NCI-H2029 (cell line): ENCODE measurements at places on chromosomes 2 and 18.

DNA sequence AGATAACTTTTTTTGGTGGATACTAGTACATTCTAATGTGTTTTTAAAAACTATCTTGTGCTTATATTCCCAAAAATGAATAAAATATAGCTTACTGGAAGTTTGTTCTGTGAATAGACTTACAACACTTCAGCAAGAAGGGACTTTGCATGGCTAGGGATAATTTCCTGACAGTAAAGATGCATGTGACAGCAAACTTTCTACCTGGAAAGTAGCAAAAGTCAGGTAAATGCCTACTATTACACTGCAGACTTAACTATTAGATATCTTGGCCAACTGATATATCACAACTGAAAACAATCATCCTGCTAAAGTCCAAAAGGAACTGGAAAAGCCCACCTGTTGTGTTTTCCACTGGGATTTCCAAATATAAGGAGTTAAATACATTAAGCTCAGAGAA is 1753.5 kb upstream of the CELF4 start:
- no peak for DNase-seq

- no peak for DNase-seq
Observed at GRCh38 chr18:55997151-55997561, 409.2 kb upstream of the TCF4 start.

GRCh38 chr18:410047-410455 is 90.5 kb downstream of the COLEC12 start:
- no peak for DNase-seq

DNA sequence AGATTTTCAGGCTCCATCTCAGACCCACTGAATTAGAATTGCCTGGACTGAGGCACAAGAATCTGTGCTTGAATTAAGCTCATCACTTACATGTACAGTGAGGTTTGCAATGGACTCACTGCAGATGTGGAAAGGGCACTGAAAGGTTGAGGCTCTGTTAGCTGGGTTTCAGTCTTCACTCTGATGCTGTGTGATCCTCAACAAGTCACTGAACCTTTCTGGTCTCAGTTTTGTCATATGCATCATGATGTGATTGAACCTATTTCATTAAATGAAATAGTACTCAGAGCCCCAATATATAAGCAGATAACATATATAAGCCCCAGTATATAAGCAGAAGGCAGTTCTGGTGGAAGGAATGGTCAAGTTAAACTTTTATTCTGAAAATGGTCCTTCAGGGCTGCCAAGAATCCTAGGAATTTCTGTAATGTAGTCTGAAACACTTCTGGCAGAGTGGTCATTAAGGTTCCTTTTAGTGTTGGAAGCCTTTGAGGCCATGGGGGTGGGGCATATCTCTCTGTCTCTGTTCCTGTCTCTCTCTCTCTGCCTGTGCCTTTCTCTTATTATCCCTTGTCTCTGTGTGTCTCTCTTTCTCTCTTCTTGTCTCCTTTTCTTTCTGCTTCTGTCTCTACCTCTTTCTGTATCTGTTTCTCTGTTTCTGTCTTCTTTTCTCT is 110.4 kb downstream of the ADCYAP1 start:
- no peak for DNase-seq

DNA sequence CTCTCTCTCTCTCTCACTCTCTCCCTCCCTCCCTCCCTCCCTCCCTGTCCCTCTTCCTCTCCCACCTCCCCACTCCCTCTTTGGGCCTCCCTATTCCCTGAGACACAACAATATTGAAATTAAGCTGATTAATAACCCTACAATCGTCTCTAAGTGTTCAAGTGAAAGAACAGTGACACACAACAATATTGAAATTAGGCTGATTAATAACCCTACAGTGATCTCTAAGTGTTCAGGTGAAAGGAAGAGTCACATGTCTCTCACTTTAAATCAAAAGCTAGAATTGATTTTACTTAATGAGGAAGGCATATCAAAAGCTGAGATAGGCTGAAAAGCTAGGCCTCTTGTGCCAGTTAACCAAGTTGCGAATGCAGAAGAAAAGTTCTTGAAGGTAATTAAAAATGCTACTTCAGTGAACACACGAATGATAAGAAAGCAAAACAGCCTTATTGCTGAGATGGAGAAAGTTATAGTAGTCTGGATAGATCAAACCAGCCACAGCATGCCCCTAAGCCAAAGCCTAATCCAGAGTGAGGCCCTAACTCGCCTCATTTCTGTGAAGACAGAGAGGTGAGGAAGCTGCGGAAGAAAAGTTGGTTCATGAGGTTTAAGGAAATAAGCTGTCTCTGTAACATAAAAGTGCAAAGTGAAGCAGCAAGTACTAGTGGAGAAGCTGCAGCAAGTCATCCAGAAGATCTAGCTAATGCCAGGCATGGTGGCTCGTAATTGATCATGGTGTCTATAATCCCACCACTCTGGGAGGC is 21.3 kb downstream of the MALT1 start:
- DNase-seq, result no peak

DNA sequence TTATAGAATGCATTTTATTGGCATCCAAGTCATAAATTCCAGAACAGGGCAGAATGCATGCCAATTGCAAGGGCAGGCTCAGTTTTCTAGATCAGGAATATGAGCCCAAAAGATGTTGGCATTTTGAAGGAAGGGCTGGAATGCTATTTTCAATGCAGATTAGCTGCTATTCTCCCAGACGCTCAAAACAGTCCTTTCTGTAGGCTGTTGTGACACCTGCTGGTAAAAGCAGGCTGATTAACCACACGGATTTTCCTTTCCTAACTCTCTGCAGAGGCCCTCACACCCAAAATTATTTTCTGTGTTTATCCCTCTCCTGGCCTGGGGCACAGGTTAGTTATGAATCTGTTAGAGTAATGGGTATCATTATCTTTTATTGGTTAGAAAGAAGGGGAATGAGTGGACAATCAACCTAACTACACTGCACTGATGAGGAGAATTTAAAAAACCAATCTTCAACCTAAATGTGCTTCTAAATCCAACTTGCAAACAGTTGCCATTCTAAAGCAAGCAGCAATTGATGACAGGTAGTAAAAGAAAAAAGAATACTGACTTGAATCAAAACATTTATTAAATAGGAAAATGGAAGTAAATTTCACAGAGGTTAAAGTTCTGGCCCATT is 94.0 kb downstream of the PLA2R1 start:
- DNase-seq, result peak; percentile 18

DNA sequence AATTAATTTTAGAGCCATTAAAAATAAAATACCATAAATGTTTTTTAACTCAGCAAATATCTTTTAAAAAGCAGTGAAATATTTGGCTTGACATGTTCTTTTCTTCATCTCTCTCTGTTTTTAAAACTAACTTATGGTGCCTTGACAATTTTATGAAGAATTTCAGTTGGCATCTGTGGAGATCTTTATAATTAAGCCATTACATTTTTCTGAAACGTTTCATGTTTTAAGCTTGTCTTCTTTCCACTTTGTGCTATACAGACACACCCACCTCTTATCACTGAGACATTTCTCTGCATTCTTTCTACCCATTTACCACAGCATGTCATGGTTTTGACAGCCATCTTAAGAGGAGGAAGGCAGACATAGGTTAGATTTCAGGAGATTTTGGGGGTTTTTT is 915.1 kb upstream of the FSHR start:
- DNase-seq, result no peak
